Forelimb muscle (tissue), 1 donor: ENCODE measurements at places on chromosomes 16 and 17. TPM values are rescaled to one million over a fixed set of nuclear protein-coding genes. Genes with fewer than 3 reads are reported as not detected.

- no peak for DNase-seq
Observed at GRCh38 chr17:44436336-44436735, 46.9 kb upstream of the ITGA2B start.

GRCh38 chr16:22194707-22195444, 11.2 kb upstream of the EEF2K start:
- DNase-seq: no peak

The C17orf113 gene
- polyA plus RNA-seq: 1.2 TPM

The GCSH gene
- 49.2 TPM for polyA plus RNA-seq

The UTS2R gene
- 5.8 TPM for polyA plus RNA-seq

- no peak for DNase-seq
Observed at GRCh38 chr16:85093705-85094104, 18.6 kb downstream of the CIBAR2 start.

DNA sequence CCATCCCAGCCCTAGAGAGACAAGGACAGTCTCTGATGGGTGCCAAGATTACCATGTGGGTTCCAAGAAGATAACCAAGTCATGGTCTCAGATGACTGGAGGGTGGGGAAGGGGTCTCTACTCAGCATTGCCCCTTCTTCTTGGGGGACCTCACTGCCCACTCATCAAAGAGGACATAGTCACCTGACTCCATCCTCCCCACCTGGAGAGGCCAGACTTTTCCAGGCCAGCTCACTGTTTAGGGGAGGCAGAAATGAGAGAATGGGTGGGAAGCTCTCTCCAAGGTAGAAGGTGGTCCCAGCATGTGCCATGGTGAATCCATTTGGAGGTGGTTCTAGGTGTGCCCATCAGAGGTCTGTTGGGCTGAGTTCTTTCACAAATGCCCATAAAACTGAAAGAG, 20.7 kb upstream of the IL21R start:
- no peak for DNase-seq

DNA sequence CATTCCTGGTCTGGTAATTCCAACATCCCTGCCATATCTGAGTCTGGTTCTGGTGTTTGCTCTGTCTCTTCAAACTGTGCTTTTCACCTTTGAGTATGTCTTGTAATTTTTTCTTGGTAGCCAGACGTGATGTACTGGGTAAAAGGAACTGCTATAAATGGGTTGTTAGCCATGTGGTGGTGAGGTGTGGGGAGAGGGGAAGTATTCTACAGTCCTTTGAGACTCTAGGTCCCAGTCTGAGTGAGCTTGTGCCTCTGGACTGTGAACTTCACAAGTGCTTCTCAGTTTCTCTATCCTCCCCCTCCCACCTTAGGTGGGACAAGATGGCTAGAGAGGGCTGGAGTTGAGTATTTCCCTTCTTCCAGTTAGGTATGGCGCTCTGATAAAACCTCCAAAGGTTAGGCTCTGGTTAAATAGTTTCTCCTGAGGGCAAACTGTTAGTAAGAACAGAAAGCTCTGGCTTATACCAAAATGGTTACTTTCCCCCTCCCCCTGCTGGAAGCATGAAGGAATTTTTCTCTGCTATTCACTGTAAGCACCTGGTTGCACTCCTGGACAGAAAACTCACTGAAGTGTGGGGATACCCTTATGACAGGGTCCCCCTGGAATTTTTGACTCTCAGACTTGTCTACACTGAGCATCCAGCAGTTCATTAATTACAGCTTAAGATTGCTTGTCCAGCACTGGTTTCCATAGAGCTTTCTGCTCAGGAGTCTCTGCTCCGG, 87.8 kb downstream of the MARCHF10 start:
- no peak for DNase-seq

- DNase-seq: no peak
Observed at GRCh38 chr17:12242345-12242954, 221.8 kb downstream of the MAP2K4 start.

- DNase-seq: no peak
Observed at GRCh38 chr16:24729951-24730815, 732 bp downstream of the TNRC6A start.

DNA sequence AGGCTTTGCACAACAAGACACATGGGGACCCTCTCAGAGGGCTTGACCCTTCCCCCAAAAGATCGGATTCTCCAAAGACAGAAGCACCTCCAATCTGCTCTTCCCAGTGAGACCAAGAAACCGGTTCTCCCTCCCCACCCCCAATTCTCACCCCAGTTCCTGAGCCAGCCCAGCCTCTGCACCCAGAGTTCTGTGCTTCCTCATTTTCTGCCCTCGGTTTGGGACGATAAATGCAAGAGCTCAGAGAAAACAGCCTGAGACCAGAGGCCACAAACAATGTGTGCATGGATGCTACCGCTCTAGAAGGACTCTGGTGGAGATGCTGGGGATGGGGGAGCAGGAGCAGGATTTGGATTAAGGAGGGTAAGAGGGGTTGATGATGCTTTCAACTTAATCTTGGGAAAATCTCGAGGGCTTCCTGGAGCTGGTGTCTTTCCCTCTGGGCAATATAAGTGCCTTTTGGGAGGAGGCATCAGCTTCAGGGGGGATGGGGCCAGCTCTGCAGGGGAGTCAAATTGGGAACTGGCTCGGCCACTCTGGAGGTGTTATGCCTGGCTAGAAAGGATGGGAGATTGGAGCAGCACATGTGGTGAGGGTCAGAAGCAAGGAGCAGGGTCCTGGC, 6.0 kb downstream of the KRT15 start:
- no peak for DNase-seq

DNA sequence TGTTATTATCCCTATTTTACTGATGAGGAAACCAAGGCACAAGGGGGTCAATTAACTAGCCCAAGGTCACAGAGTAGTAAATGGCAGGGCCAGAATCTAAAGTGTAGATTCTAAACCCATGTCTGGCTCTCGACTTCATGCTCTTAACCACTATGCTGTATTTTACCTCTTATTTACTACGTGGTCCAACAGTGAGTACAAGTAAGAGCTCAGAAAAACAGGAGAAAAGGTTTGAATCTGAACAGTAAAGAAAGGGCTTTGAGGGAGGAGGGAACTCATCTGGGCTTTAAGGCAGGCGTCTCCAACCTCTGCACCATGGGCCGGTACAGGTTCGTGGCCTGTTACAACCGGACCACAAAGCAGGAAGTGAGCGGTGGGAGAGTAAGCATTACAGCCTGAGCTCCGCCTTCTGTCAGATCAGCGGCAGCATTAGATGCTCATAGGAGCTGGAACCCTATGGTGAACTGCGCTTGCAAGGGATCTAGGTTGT, 62.9 kb downstream of the SMURF2 start:
- no peak for DNase-seq

GRCh38 chr16:28309811-28310311, 17.5 kb downstream of the SBK1 start:
- DNase-seq: no peak

The P2RX5 gene
- polyA plus RNA-seq: 26.3 TPM

GRCh38 chr16:2501946-2502895, 11.5 kb upstream of the ATP6V0C start:
- no peak for DNase-seq

DNA sequence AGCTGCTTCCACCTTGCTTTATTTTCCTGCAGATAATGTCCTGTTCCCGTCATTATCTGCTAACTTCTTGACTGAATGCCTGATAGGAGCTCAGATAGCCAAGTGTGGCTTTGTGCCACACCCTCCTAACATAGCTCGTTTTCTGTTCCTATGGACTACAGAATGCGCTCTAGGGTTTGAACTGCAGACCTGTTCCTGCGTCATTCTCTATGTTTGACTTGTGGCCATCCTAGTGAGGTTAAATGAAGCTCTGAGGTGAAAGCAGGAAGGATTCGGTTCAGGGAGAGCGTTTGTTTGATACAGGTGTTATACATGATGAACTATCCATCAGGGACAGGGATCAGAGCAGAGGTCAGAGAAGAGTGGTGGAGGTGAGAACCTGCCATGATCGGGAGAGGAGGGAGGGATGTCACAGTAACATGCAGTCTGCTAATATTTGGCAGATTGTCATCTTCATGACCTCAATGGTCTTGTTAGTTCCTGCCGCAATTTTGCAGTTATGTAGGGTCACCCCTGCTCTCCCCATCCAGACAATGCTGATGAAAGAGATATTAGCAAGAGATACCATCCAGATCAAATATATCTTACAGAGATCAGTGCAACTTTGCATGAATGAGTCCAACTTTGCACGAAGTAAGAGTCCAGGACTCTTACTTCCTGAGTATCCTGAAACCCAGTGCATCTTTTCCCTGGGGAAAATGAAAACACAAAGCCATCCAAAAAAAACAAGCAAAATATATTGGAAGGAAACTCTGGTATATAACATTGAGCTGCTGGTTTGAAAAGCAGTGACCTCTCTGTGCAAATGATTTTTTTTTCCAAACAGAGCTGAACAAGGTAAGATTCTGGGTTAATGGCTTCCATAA, 32.8 kb downstream of the MPHOSPH6 start:
- DNase-seq: no peak

The DHX8 gene
- 23.8 TPM for polyA plus RNA-seq

The SSTR5 gene
- not detected for polyA plus RNA-seq

- DNase-seq: no peak
Observed at GRCh38 chr16:89298623-89299225, 81.2 kb downstream of the ZNF778 start.

GRCh38 chr16:75616521-75617010, 6.5 kb downstream of the ADAT1 start:
- DNase-seq: no peak

DNA sequence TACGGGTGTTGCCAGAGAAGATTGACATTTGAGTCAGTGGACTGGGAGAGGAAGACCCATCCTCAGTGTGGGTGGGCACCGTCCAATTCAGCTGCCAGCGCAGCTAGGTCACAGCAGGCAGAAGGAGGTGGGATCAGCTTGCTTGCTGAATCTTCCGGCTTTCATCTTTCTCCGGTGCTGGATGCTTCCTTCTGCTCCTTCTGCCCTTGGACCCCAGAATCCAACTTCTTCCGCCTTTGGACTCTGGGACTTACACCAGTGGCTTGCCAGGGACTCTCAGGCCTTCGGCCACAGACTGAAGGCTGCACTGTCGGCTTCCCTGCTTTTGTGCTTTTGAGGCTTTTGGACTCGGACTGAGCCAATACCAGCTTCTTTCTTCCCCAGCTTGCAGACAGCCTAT, 46.1 kb upstream of the RPL38 start:
- DNase-seq: no peak

The CHST6 gene
- polyA plus RNA-seq: 2.1 TPM

The ATP2A3 gene
- polyA plus RNA-seq: 5.3 TPM

The MILR1 gene
- 7.0 TPM for polyA plus RNA-seq

- no peak for DNase-seq
Observed at GRCh38 chr17:73776351-73777130, 132.3 kb upstream of the SDK2 start.

DNA sequence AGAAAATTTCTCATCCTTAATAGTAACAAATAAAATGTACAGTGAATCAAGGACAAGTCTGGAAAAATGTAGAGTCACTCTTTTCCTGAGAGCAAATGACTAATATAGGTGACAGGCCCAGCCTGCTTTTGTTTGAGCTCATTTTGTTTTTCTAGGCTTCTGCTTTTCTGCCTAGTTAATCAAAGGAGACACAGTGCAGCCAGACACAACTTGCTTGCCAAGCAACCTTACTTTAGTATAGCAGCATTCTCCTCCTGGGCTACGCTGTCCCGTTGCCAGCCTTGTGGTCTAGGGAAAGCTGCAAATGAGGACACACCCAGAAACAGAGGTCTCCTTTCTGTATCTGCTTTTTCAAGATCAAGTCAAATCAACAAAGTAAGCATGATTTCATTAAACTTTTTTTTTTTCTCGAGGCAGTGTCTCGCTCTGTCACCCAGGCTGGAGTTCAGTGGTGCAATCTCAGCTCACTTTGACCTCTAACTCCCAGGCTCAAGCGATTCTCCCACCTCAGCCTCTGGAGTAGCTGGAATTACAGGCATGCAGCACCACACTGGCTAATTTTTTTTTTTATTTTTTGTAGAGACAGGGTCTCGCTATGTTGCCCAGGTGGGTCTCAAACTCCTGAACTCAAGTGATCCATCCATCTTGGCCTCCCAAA, 17.2 kb downstream of the GINS3 start:
- DNase-seq: no peak

DNA sequence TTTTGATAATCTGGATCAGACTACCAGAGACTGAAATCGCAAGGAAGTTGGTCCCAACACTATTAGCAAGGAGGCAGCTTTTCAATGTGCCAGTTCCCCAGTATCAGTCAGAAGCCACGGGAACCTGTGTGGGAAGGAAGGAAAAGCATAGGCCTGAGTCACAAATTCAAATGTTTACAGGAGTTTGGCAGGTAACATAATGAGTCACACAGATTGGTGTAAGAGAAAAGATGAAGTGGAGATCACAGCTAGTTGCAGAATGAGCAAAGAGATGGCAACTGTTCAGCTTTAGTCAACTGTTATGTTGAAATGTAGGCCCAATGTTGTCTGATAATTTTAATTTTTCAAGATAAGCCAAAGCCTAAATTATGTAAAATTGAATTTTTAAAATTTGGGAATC, 28.1 kb upstream of the ITGA2B start:
- DNase-seq: no peak

The KRTAP3-2 gene
- 0.52 TPM for polyA plus RNA-seq

The CBFA2T3 gene
- polyA plus RNA-seq: 18.9 TPM

GRCh38 chr16:27549464-27549745, 308 bp downstream of the GTF3C1 start:
- no peak for DNase-seq

The ST6GALNAC2 gene
- 3.3 TPM for polyA plus RNA-seq

GRCh38 chr17:58344791-58345157, 7.2 kb downstream of the SUPT4H1 start:
- no peak for DNase-seq

- no peak for DNase-seq
Observed at GRCh38 chr16:48622456-48623303, 12.7 kb upstream of the N4BP1 start.

- DNase-seq: no peak
Observed at GRCh38 chr16:4938683-4939030, 1.7 kb upstream of the PPL start.

GRCh38 chr16:54591816-54592246, 305.2 kb upstream of the IRX3 start:
- no peak for DNase-seq

DNA sequence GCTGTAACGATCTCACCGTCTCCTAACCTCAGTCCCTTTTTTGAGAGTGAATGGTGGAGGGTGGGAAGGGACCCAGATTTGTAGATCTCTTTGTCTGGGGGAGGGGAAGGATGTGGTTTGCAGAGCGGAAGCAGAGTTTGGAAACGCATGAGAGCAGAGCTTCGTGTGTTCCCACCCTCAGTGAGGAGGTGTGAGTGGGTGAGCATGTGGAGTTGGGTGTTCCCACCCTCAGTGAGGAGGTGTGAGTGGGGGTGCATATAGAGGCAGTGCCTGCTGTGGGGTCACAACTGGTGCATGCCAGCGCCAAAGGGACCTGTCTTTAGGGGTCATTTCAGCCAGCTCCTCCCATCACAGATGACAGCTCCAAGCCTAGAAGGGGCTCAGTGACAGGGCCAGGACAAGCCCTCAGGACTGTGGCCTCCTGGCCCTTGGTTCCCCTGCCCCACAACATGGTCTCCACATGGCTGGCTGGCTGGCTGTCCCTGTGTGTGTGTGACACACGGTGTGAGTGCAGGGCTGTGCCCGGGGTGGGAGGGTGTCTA, 1.8 kb upstream of the CISD3 start:
- no peak for DNase-seq

The PPP1R9B gene
- polyA plus RNA-seq: 40.7 TPM

- DNase-seq: no peak
Observed at GRCh38 chr16:2858245-2859025, 465 bp upstream of the PRSS22 start.
